ENCODE measurements at places on chromosomes 2 and 18.

DNA sequence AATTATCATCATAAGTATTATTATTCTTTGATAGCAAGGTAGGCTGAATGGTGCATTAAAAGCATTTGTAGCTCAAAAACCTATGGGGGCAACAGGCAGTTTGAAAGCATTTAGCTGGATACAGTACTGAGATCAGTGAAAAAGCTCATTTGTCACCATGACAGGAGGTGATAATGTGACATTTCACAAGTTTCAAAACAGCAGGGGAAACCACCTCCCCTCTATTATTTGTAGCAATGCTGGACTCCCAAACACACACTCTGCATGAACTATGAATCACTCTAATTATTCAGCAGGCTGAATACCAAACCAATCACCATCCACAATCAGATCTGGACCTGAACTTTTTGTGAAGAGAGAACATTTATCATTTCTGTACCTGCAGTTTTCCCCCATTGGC, 63.4 kb downstream of the MYO5B start:
- no peak for DNase-seq

DNA sequence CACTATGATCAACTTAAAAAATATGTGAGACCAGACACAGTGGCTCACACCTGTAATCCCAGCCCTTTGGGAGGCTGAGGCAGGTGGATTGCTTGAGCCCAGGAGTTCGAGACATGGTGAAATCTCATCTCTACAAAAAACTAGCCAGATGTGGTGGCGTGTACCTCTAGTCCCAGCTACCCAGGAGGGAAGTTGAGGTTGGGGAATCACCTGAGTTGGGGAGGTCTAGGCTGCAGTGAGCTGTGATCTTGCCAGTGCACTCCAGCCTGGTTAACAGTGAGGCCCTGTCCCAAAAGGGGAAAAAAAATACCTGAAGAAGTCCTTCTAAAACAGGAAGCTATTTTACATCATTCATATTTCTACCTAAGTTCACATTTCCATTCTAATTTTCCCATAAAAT, 144.0 kb downstream of the EML6 start:
- no peak for DNase-seq

DNA sequence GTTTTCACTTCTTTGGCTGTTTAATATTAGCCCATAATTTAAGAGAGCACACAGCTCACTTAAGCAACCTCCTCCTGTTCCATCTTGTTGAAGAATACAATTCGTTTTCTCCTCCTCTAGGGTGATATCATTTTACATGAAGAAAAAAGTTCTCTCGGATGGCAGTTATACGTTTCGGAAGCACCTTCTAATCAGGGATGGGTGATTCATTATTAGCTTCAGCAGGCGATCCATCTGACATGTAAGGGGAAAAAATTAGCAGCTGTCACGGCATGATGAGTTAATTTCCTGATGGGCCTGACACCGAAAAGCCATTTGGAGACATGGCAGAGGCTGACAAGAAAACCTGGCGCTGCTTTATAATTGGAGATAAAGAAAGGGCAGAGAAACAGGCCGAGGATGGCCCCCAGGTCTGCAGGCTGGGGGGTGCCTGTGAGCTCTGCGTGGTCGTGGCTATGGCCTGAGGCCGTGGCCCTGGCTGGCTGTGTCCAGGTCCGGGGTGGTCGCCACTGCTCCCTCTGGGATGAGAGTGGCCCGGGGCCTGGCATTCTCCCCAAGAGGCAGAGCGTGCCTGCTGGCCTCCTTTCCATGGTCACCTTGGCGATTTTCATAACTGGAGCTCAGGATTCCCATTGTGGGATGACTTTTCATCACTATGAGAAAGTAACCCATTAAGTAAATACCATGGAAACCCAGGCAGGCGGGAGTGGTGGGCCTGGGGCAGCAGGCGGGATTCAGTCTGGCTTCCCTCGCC, 140.1 kb downstream of the PTGR3 start:
- DNase-seq: no peak

GRCh38 chr18:23212161-23212560, 76.9 kb downstream of the CABLES1 start:
- DNase-seq: no peak

GRCh38 chr2:46298522-46299353, 1.5 kb downstream of the EPAS1 start:
- peak; percentile 58 for DNase-seq

Measured in EL (cell line).